Aortic smooth muscle cell (primary cell): ENCODE measurements at places on chromosomes 7 and 10. TPM values are rescaled to one million over a fixed set of nuclear protein-coding genes. Genes with fewer than 3 reads are reported as not detected.

The HTR5A gene
- not detected in 2 replicates for total RNA-seq

The ZNF804B gene
- total RNA-seq = not detected in 2 replicates

The ADCYAP1R1 gene
- total RNA-seq = under 0.01 and 0.13 TPM in 2 replicates

The SERPINE1 gene
- 413 and 548 TPM in 2 replicates for total RNA-seq

The HOXA4 gene
- 0.12 and 0.13 TPM in 2 replicates for total RNA-seq

The TCAF2 gene
- 1.1 and 1.7 TPM in 2 replicates for total RNA-seq

The MOGAT3 gene
- not detected in 2 replicates for total RNA-seq

The SFTPA1 gene
- not detected in 2 replicates for total RNA-seq

The RBP3 gene
- not detected in 2 replicates for total RNA-seq

The NRAP gene
- total RNA-seq = under 0.01 TPM in 1 of 2 replicates, not detected in the other

The OR6V1 gene
- not detected in 2 replicates for total RNA-seq

The CYP2C18 gene
- not detected in 2 replicates for total RNA-seq

The GARS1 gene
- 153 and 164 TPM in 2 replicates for total RNA-seq
